ENCODE measurements at places on chromosomes 6 and 20. TPM values are rescaled to one million over a fixed set of nuclear protein-coding genes. Genes with fewer than 3 reads are reported as not detected.

- DNase-seq, result no peak
These were observed 63.1 kb downstream of the SEC63 start for GRCh38 chr6:107894809-107895396.

- DNase-seq, result no peak
These were observed 52.0 kb upstream of the BMP2 start for GRCh38 chr20:6715401-6715941.

DNA sequence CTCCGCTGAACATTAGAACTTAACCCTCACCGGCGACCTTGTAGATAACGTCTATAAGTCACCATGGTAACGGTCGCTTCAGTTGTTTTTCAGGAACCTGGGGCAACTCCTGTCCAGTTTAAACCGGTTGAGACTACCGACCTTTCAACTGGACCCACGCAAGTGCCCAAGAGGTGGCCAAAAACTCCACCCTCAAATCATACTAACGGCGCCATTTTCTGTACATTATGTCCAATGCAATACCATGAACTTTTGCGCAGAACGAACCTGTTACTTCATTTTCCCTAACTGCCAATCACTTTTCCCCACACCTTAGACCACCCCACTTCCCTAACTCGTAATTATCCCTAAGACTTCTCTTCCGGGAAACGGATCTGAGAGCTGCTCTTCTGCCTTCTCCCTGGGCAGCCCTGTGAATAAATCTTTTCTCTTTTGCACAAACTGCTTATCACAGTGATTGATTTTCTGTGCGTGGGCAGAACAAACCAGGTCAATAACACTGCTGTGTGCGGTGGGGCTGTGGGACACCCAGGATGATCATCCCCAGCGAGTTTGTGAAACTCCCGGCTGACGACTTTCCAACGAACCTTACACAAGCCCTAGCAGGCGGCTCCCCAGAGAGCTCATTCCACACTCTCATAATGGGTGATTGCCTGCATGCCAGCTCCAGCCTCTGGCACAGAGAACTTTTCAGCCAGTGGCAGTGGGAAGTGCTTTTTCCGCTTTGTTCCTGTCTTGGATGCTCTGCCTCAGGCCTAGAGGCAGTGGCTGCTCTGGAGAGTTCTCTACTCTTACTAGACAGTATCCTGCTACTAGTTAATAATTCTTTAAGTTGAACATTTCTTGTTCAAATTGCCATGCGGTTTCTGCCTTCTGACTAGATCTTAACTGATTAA is 28.6 kb downstream of the GPX5 start:
- no peak for DNase-seq

- no peak for DNase-seq
These were observed 106.2 kb upstream of the DTNBP1 start for GRCh38 chr6:15768999-15769398.

DNA sequence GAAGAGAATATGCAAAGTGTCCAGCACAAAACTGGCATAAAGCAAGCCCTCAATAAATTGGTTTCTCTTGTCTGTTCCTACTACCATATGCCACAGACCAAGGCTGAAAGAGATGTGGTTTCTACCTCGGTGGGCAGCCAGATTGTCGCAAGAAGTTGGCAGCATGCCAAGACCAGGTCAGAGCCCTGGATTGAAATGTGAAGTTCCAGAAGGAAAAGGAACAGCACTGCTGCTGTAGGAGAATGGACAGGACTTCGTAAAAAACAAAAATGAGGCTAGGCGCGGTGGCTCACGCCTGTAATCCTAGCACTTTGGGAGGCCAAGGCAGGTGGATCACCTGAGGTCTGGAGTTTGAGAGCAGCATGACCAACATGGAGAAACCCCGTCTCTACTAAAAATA is 22.1 kb downstream of the MRPL14 start:
- no peak for DNase-seq

DNA sequence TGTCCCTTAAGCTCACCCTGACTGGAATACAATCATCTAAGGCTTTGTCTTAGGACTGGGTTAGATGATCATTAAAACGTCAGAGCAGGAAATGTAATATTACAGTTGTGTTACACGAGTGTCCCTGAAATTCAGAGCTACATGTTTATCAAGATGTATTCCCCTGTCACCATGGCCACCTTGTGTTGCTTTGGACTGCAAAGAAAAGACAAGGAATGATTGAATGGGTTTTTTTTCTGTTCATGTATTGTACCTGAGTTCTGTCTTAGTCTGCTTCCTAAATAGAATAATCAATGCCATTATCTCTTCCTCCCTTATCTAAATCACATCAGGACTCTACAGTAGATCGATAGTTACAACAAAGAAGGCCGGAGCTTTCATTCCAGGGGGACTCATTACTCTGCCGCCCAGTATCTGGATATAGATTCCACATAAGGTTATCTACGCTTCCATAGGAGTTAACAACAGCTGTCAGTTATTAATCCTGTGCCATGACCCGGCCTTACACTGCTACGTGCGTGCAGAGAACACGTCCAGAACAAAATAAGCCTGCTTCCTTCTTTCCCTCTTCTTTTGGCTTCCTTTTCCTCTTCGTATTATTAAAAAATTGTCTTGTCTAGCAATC is 274.1 kb upstream of the SASH1 start:
- DNase-seq, result no peak

DNA sequence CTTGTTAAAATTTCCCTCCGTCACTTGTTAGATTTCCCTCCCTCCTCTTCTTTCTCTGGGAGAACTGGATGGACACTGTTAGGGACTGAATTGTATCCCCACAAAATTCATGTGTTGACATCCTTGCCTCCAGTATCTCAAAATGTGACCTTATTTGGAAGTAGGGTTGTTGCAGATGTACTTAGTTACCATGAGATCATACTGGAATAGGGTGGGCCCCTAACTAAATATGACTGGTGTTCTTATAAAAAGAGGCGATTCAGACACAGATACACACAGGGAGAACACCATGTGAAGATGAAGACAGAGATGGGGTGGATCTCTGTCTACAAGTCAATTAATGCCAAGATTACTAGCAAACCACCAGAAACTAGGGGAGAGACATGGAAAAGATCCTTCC is 139.5 kb downstream of the ALDH8A1 start:
- DNase-seq, result no peak

GRCh38 chr6:36563237-36563927 is 16.1 kb upstream of the STK38 start:
- DNase-seq, result peak; percentile 23

GRCh38 chr6:75438442-75439116 is 55.0 kb downstream of the FILIP1 start:
- DNase-seq, result no peak

GRCh38 chr20:50404419-50405234 is 105.6 kb upstream of the PTPN1 start:
- DNase-seq, result no peak

GRCh38 chr6:141976994-141977393 is 155.7 kb upstream of the GJE1 start:
- no peak for DNase-seq

DNA sequence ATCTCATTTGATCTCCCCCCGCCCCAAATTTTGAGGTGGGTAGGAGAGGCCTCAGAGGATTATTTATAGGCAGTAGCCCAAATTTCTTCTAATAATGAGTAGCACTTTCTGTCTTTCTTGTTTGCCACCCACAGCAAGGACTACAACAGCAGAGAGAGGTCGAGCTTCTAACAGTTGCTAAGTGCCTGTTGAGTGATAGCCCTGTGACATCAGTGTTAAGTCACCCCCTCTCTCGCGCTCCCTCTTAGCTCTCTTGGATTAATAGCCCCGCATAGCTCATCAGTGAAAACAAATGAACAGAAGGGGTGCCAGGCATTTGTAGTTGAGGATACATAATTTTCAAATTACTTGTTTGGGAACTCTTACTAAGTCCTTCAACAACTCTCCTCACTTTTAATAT is 3.5 kb downstream of the ANKRD60 start:
- peak; percentile 11 for DNase-seq

- no peak for DNase-seq
These were observed 181.4 kb upstream of the ID4 start for GRCh38 chr6:19655744-19656143.

GRCh38 chr6:102793752-102794151 is 1400.2 kb downstream of the GRIK2 start:
- no peak for DNase-seq

GRCh38 chr6:41345901-41346300 is 10.5 kb downstream of the NCR2 start:
- no peak for DNase-seq

DNA sequence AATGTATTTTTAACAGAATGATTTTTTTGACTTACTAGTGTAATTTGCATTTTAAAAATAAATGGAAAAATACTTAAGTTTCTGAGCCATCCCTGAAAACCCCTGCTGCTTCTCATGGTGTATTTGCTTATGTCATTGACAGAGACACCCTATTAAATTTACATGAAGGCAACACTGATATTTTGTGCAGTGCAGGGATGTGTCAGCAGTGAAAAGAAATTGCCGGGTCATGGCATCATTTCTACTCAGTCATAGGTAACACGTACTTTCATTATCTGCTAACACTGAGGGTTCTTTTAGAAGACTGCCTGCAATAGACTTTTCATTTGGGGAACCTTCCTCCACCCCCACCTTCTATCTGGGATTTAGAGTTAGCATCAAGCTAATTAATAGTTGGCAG is 136.7 kb upstream of the RNF217 start:
- no peak for DNase-seq

DNA sequence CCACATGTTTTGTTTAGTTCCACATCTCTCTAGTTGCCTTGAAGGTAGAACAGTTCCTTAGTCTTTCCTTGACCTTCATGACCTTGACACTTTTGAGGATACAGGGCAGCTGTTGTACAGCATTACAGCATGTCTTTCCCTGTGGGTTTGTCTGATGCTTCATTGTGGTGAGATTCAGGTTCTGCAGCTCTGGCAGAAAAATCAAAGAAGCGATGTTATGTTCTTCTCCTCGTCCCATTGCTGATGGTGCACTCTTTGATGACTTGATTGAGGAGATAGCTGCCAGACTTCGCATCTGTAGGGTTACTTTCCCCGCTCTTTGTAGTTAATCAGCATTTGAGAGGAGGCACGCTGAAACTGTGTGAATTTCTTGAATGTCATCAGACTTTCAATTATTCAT is 12.0 kb downstream of the CEBPB start:
- no peak for DNase-seq

GRCh38 chr6:139145661-139146060 is 10.8 kb downstream of the HECA start:
- DNase-seq, result no peak

- no peak for DNase-seq
These were observed 15.3 kb downstream of the GFOD1 start for GRCh38 chr6:13472099-13472498.

DNA sequence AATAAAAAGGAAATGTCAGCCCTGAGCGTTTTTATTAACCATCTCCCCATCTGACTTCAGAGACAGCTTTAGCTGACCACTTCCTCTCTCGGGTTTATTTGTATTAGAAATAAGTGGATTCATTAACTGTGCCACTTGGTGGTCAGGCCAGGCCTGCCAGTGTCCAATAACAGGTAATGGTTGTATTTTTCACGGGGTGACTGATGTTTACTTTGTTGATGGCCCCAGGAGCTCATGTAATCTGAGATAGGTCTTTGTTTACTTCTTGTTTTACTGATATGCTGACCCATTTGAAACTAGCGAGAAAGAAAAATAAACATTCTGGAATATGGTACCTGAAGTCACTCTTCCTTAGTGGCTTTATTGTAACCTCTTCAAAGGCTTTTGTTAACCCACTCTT is 504.3 kb upstream of the SLC35B3 start:
- no peak for DNase-seq

DNA sequence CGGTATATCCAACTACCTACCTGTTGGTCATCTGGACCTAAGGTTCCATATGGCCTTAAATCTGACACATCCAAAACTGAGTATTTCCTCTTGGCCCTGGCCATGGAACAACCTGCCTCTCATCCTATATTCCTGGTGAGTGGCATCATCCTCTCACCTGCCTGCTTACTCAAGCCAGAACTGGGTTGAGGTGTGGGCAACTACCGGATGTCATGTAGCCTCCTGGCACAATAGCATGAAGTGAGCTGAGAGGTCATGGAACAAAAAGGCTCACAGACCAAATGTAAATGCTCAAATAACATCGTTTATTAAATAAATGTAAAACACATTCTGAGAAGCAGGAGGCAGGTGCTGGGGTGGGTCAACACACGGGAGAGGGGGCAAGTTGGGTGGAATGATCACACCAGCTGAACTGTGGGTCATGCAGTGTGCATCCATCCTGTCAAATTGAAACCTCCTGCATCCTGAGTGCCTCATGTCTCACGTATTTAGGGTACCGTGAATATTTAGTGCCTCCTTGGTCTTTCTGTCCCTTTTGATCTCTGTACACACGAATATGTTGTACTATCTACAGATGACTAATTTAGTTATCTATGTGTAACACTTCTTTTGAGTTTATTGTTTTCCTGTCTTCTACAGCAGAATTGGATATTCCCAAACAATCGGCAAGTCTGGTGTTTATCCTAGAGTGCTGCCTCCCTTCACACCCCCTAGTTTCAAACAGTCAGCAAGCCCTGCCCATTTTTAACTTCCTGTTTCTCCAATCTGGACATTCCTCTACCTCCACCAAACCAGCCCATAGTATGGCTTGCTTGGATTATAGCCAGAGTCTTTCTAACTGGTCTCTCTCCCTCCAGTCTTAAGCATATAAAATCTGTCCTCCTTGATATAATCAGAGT is 7.9 kb upstream of the POU5F1 start:
- DNase-seq, result no peak

- no peak for DNase-seq
These were observed 86.7 kb upstream of the RAB32 start for GRCh38 chr6:146456886-146457285.

DNA sequence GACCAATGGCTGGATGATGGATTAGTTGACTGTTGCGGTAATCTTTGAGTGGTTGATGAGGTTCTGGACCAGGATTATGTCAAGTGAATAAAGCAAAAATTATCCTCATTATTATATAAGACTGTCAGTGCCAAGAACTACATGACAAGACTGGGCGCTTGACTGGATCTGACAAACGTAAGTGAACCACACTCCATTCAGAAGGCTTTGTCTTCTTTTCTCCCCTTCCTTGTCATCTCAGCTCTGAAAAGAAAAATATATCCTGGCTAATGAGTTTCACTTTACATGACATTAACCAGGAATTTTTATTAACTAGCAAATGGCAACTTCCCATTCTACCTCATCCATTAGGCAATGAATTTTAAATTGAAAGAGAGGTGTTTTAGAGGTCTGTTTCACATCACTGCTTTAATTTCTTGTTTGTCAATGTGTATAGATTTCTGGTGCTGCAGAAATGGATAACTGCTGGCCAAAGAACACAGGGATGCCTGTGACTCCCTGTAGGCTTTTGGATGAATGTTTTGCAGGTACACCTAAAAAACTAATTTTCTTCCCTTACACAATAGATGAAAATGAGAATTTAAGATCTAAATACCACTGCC is 150.1 kb downstream of the ELOVL4 start:
- no peak for DNase-seq

GRCh38 chr6:5813625-5814027 is 193.1 kb downstream of the NRN1 start:
- DNase-seq, result no peak

GRCh38 chr6:147468634-147469033 is 39.9 kb upstream of the SAMD5 start:
- DNase-seq, result peak; percentile 17

Gene TINAG
- not detected for total RNA-seq

Gene ASF1A
- total RNA-seq, result 54.8 TPM

Gene BACH2
- 3.9 TPM for total RNA-seq

Gene SLC17A4
- total RNA-seq, result not detected

Gene AP5S1
- 1.2 TPM for total RNA-seq

Gene DEFB128
- total RNA-seq, result not detected

Gene KIF16B
- 10.6 TPM for total RNA-seq

Gene IYD
- not detected for total RNA-seq

Gene C6orf15
- not detected for total RNA-seq

Gene TXLNB
- total RNA-seq, result 0.06 TPM

Gene KIF25
- total RNA-seq, result 1.2 TPM

Gene ZFP57
- not detected for total RNA-seq

Gene AGER
- total RNA-seq, result 1.4 TPM

Gene IMPG1
- total RNA-seq, result not detected

Gene EEF1A2
- total RNA-seq, result 0.54 TPM

Measured in neural progenitor cell (in vitro differentiated cells).